ENCODE measurements at places on chromosomes 11 and 22.
A peak's percentile ranks its signal among the peaks of the same experiment; 100 is the strongest.

DNA sequence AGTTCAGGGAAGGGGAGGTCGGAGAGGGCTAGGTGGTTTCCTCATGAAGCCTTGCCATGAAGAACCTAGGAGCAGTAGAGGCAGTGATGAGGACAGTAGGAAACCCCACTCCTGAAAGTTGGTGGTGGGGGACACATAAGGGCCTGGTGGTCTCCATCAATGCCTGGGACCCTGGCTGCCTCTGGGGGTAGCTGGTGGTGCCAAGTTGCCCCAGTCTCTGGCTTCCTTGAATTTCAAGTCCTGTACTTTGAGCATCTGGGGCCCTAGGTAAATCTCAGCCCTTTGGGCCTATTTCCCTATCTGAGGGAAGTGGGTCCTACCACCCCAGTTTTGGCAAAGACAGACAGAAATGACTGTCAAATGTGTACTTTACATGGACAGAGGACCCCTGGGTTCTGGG lies 28.1 kb downstream of the AMPD3 start:
- no peak for DNase-seq

DNA sequence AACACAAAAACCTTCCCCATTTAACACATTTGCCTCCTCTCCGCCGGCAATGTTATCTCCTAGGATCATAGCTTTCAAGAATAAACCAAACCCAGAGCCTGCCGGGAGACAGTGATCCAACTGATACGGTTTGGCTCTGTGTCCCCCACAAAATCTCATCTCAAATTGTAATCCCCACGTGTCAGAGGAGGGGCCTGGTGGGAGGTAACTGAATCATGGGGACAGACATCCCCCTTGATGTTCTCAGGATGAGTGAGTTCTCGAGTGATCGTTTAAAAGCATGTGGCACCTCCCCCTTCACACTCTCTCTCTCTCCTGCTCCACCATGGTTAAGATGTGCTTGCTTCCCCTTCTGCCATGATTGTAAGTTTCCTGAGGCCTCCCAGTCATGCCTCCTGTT lies 33.3 kb downstream of the RBFOX2 start:
- no peak for DNase-seq

GRCh38 chr11:12581416-12581815 lies 92.8 kb upstream of the TEAD1 start:
- no peak for DNase-seq

- peak; percentile 30 for DNase-seq
Measured at GRCh38 chr22:45430871-45431270, 17.4 kb downstream of the RIBC2 start.

GRCh38 chr11:617912-618682 lies 2.3 kb upstream of the IRF7 start:
- no peak for DNase-seq
